Keratinocyte (primary cell): ENCODE measurements at places on chromosomes 16 and 17. TPM values are rescaled to one million over a fixed set of nuclear protein-coding genes. Genes with fewer than 3 reads are reported as not detected.

- peaks cover 24% of the 10 kb centered on the region for H3K27me3 ChIP-seq
- peak overlapping the region; percentile 19 for H3K4me3 ChIP-seq
- no peak overlapping the region for H3K27ac ChIP-seq
- peaks cover 16% of the 10 kb centered on the region for H3K4me1 ChIP-seq
- H3K36me3 ChIP-seq: no peaks in the 10 kb centered on the region
These were observed 11.3 kb downstream of the CA5A start for GRCh38 chr16:87924811-87925670.

DNA sequence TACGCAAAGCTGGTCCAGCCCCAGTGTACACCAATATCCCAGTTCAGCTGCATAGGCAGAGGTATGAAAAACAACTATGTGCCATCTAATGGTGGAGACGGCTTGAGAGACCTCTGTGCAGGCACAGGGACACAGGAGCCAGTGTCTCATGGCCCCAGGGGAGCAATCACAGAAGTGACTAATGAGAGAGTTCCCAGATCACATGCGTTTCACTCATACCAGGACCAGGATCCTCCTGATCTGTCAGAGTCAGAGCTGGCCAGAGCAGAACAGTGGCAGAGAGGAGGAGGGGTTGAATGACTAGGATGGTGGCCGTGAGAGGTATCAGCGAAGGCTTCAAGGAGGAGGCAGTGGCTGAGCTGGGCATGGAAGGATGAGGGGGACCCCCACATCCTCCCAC, 41.1 kb downstream of the TMEM132E start:
- H3K4me3 ChIP-seq: no peak overlapping the region
- peaks cover 30% of the 10 kb centered on the region for H3K27me3 ChIP-seq
- no peak overlapping the region for H3K27ac ChIP-seq
- no peak for DNase-seq
- peaks cover 10% of the 10 kb centered on the region for H3K4me1 ChIP-seq
- no peaks in the 10 kb centered on the region for H3K36me3 ChIP-seq

The ADAD2 gene
- polyA plus RNA-seq: not detected in 3 replicates

DNA sequence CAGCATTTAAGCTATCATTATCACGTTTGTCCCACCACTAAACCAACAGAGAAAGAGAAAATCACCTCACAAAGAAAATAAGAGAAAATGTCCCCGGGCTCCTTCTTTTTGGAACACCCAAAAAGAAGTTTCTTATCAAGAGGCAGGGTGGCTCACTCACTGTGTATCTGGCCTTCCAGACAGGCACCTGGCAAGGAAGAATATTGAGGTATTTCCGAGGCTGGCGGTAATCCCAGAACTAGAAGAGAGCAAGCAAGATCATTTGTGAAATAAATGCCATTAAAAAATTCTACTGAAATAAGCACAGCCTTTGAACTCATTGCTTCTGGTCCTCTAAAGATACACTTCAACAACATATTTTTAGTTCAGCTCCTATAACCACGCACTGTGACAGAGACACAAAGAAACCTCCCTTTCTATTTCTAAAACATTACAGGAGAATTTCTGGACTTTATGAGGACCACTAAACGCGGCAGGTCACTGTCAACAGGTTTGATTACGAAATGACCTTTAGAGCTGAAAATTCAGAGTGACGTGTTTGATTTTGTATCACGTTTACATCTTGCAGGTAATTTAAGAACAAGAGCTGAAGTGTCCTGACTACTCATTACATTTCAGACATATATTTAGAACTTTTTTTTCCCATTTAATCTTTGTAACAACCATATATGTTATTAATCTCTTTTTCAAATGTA, 61.0 kb downstream of the WDR59 start:
- H3K36me3 ChIP-seq: peaks cover 12% of the 10 kb centered on the region
- no peak for DNase-seq
- no peak overlapping the region for H3K4me3 ChIP-seq
- no peaks in the 10 kb centered on the region for H3K27me3 ChIP-seq
- no peaks in the 10 kb centered on the region for H3K4me1 ChIP-seq

- DNase-seq: no peak
- no peaks in the 10 kb centered on the region for H3K27me3 ChIP-seq
- H3K4me3 ChIP-seq: peak overlapping the region; percentile 71
- peaks cover 20% of the 10 kb centered on the region for H3K4me1 ChIP-seq
- peak overlapping the region; percentile 71 for H3K27ac ChIP-seq
These were observed 959 bp downstream of the SSH2 start for GRCh38 chr17:29929006-29929532.

The TAC4 gene
- not detected in 3 replicates for polyA plus RNA-seq

DNA sequence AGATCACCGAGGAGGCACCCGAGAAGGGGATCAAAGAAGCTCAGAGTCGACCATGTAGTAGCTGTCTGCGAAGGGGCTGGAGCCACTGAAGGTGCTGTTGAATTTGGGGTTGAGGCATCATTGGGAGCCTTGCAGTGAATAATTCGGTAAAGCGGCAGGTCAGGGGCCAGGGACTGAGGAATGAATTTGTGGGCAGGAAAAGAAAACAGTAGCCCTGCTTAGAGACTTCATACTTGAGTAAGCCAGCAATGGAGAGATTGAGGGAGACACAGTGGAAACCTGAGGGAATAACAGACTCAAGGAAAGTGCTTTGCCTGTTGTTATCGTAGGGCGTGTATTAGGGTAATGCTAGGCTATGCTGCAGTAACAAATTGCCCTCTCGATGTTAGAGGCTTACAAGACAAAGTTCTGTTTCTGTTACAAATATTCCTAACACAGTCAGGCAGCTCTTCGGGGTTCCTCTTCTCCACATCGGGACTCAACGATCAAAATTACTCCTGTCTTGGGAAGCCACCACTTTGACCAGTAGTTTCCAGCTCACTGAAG, 13.4 kb upstream of the HERPUD1 start:
- H3K27ac ChIP-seq: no peak overlapping the region
- no peak for DNase-seq
- H3K4me3 ChIP-seq: no peak overlapping the region
- H3K36me3 ChIP-seq: no peaks in the 10 kb centered on the region
